ENCODE measurements at places on chromosomes 12 and 14. TPM values are rescaled to one million over a fixed set of nuclear protein-coding genes. Genes with fewer than 3 reads are reported as not detected.

Gene HSPB8
- 5.8 TPM for polyA plus RNA-seq

Gene LRRK2
- 30.3 TPM for polyA plus RNA-seq

Gene CLEC2B
- polyA plus RNA-seq = 3.9 TPM

Gene ABCD2
- polyA plus RNA-seq = not detected

Gene FGF23
- polyA plus RNA-seq = not detected

Gene IL26
- not detected for polyA plus RNA-seq

- no peak for DNase-seq
Measured at GRCh38 chr12:6434205-6435140, 10.3 kb upstream of the CD27 start.

GRCh38 chr14:63650256-63650952, 8.7 kb upstream of the WDR89 start:
- no peak for DNase-seq

- no peak for DNase-seq
Measured at GRCh38 chr12:93676408-93677194, 574 bp upstream of the CRADD start.

DNA sequence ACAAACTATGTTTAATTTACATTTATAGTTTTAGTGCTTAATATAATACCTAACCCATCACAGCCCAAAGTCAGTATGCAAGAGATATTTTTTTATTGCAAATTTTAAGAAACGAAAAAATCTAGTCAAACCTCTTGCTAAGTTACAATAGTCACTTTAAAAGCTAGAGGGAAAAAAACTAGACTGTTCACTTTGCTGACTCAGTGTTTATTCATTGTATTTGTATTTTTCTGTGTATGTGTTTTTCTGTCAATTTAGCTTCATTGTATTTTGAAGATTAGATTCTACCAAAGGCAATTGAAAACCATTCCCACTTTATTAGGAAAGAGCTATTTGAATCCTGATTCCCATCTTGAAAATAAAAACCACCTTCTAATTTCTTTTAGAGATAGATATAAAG, 891.5 kb downstream of the SLC16A7 start:
- DNase-seq = no peak

- DNase-seq = no peak
Measured at GRCh38 chr12:96988919-96989318, 81.9 kb downstream of the NEDD1 start.

GRCh38 chr12:100688451-100688864, 106.1 kb upstream of the ANO4 start:
- no peak for DNase-seq

- no peak for DNase-seq
Measured at GRCh38 chr14:89067293-89067972, 243.0 kb downstream of the TTC8 start.

DNA sequence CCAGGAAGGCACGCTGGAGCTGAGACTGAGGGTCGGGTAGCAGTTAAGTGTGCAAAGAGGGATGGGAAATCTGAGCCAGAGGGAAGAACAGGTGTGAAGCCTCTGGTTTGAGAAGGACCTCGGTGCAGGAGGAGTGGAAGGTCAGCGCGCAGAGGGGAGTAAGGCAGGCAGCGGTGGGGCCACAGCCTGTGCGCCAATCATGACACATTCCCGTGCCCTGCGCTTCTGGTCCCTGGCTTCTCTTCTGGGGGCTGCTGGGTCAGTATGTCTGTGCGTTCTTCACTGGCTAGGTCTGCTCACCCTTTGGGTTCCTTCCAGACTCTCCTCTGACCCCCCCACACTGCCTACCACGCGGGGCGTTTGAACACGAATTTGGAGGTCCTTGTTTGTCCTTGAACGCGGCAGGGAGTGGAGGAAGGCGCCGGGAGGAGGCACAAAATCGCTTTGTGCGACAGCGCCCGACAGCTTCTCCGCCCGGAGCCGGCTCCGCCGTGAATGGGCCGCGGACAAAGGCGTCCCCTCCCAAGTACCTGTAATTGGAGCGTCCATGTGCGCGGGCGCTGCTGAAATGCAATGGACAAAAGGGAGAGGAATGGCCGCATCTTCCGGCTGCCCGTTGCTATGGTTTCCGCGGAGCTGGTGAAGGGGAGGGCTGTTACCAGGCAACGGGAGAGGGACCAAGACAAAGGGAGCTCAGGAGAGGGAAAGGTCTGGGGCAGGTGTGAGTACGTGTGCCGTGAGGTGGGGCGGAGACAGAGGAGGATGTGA, 207.2 kb upstream of the SRRM4 start:
- peak; percentile 2 for DNase-seq
